ENCODE measurements at places on chromosomes 11 and 22.
A peak's percentile ranks its signal among the peaks of the same experiment; 100 is the strongest.

DNA sequence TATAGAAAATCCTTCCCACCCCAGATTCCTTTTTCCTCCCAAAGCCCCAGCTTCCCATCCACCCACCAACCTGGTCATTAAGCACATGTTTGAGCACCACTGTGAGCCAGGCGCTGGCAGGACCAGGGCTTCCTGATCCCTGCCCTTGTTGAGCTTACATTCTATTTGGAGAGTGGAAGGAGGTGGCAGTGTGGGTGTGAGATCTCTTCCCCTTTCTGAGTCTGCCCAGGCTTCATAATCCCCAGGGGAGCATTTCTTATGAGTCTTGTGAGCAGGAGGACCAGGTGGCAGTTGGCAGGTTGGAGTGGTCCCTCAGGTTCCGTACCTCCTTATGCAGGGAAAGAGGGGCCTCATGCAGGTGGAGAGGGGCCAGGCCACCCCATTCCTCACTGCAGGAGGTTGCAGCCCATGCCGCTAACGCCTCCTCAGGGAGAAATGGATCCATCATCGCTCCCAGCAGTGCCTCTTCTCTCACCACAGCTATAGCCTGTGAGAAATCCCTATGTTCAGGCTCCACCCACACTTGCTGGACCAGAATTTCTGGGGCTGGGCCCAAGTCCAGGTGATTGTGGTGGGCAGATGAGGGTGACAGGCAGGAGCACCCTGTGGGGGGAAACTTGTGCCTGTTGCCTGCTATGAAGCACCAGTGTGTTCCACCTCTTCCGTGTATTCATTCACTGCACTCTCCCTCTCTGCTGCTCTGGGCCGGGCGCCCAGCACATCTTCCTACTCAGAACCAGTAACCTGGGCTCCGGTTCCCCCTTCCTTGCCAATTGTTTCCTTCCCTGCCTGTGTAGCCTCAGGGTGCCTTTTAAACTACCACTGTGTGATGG is 23.5 kb downstream of the UBE2L3 start:
- DNase-seq: no peak

DNA sequence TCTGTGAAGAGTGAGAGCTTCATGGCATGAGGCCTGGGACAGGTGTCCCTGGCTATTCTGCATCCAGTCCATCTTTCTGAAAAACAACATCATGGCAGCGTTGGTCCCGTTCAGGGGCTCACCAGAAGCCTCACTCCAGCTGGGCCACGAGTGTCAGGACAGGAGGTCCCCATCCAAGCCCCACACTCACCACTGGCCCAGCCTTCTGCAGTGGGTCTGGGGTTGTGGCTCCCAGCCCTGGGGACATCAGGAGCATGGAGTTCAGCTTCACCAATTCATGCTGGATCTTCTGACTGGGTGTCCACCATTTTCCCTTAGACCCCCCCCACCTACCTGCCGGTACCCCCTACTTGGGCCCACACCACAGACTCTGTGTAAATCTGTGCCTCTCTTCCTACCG is 400.3 kb downstream of the BRD1 start:
- DNase-seq: no peak

GRCh38 chr11:84719935-84720577 is 907.1 kb downstream of the DLG2 start:
- DNase-seq: no peak

GRCh38 chr22:27518531-27519340 is 282.8 kb downstream of the MN1 start:
- no peak for DNase-seq

DNA sequence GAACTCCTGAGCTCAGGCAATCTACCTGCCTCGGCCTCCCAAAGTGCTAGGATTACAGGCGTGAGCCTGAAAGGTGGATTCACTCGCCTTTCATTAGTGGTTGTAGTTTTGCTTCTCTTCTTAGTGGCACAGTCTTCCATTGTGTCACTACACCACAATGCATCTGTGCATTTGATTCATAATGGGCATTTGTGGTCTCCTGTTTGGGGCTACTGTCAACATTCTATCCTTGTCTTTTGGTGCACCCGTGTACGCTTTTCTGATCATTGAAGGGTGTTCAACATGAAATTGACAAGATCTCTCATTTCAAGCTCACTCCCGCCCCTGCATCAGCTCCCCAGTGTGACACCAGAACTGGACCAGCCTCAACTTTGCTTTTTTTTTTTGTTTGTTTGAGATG is 2.0 kb upstream of the SYT12 start:
- DNase-seq: no peak

- no peak for DNase-seq
Measured at GRCh38 chr11:45851228-45851627, 4.0 kb downstream of the CRY2 start.

DNA sequence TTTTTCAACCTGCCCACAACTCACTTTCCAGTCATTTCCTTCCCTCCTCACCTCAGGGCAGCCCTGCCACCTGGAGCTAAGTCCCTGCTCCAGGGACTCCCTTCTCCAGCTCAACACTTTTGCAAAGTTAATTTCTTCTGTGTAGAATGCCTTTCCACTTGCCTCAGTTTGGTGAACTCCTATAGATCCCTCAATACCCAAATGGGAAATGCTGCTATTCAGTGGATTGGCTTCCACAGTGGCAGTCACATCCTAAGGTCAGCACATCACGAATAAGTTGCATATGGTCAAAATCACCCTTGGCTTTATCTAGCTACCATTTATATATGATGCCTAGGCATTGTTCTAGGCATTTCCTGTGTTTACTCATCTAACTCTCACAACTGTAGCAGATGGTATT is 23.6 kb downstream of the GDPD5 start:
- no peak for DNase-seq

- no peak for DNase-seq
Measured at GRCh38 chr11:78300108-78300839, 111.6 kb downstream of the USP35 start.

GRCh38 chr22:22397292-22397870 is 111.2 kb downstream of the ZNF280B start:
- DNase-seq: no peak

- no peak for DNase-seq
Measured at GRCh38 chr11:86449993-86450629, 75.4 kb downstream of the CCDC81 start.

GRCh38 chr11:100220801-100221200 is 466.3 kb upstream of the ARHGAP42 start:
- no peak for DNase-seq

DNA sequence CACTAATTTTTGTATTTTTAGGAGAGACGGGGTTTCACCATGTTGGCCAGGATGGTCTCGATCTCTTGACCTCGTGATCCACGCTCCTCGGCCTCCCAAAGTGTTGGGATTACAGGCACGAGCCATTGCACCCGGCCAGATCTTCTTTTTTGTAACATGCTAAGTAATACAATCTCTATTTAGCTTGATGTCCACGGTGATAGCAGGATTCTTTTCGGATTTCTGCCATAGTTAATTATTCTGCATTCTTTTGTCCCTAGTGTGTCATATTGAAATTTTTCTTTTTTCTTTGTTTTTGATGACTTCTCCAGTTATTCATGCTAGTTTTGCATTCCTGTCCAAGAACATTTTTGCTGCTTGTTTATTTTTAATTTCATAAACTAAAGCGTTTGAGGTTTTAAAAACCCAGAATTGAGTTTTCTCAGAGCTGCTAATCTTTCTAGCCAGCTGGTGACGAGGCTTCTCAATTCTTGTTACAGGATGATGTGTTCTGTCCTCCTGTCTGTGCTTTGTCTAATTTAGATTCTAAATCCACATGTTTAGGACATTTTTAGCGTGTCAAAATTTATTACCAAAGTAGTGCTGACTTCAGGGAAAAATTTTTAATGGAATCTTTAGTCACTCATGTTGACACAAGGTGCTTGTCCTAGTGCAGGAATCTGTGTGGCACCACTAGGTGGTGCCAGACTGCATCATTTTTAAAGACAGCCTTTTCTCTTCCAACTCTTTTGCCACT is 21.8 kb downstream of the NF2 start:
- peak; percentile 33 for DNase-seq

GRCh38 chr11:21321530-21321929 is 652.1 kb downstream of the NELL1 start:
- DNase-seq: no peak

- DNase-seq: no peak
Measured at GRCh38 chr11:69986440-69986787, 91.7 kb upstream of the ANO1 start.

GRCh38 chr11:116563028-116563711 is 209.6 kb downstream of the BUD13 start:
- DNase-seq: no peak

DNA sequence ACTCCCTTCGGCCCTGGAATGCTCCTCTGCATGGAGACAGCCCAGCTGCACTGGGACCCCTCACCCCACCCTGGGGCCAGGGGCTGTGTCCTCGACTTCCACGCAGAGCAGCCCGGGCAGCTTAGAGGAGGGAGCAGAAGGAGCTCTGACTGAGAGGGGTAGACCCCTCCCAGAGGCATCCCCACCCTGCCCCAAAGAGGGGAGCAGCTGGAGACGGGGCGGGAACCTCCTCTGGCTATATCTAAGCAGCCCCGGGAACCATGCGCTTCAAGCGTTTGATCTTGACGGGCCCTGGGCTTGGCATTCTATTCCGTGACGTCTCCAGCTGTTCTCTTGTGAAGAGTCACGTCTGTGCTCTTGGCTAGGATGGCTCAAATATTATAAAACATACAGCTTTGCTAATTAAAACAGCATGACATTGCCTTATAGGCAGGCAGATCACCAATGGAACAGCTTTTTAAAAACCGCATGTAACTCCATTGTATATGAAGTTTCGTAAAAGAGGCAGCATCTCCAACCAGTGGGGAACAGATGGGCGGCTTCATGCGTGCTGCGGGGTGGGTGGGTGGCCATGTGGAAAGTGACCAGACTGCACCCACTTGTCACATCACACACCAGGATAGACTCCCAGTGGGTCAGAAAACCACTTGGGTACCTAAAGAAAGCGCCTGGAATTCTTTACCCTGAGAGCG is 7.7 kb downstream of the KCNQ1 start:
- no peak for DNase-seq

- no peak for DNase-seq
Measured at GRCh38 chr22:17130199-17130598, 9.0 kb upstream of the TMEM121B start.

GRCh38 chr11:10911907-10912306 is 54.1 kb upstream of the ZBED5 start:
- no peak for DNase-seq

- DNase-seq: no peak
Measured at GRCh38 chr22:50628543-50629134, 687 bp upstream of the ARSA start.

GRCh38 chr11:132632641-132633124 is 899.6 kb downstream of the OPCML start:
- peak; percentile 93 for DNase-seq

DNA sequence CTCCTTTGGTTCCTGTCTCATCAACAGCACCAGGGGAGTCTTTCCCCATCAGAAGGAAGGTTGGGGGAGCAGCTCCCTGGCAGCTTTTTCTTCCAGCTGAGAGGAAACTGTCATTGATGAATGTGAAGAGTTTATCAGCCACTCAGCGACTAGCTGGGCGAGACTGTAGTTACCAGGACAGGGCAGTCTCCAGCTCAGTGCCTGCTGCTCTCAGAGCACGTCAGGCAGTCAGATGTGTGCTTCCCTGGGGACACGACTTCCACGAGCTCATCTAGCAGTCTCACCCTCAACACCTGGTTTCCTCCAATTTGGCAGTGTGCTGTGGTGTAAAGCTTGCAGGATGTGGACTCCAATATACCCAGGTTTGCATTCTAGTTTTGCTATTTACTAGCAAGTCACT is 12.5 kb upstream of the C1QTNF4 start:
- DNase-seq: no peak

DNA sequence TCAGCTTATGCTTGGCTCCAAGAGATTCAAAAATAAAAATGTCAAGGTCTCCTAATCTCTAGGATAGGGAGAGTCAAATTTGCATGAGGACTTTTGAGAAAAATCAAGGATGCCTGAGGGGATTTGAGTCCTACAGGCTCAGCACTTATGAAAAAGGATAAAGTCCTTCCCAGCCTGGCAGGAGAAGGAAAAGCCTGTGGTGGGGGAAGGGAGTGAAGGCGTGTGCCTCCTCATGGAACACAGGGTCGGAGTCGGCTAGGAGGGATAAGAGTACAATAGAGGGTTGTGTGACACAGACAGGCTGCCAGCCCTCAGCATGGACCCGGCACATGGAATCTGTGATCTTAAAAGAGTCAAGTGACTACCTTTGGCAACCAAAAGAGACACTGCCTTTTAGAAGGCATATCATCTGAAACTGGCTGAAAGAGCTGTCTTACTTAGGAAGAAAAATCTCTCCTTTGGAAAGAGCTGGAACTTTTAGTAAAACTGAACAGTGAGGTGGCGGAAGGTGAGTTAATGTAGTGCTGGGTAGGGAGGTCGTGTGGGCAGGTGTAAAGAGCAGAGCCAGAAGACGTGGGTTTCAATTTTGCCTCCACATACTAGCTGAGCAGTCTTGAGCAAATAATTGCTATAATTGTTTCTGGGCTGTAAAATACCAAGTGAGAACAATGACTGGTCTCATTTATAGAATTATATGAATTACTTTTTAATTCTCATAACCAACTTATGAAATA is 58.8 kb upstream of the RDX start:
- no peak for DNase-seq

DNA sequence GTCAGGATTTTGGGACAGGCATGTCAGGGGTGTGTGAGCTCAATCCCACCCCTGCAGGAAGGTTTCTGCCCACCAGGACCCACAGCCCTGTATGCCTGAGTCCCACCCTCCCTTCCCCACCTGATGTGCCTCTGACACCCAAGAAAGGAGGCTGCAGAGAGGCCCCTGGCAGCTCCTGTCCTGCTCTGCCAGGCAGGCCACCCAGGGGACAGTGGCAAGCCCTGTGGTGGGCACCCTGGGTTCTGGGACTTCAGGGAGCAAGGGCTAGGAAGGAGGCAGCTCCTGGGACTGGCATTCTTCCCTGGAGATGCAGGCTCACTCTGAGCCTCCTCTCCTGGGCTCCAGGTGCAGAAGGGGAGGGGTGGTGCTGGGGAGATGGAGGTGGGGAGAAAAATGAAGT is 234.5 kb upstream of the B3GAT1 start:
- no peak for DNase-seq

DNA sequence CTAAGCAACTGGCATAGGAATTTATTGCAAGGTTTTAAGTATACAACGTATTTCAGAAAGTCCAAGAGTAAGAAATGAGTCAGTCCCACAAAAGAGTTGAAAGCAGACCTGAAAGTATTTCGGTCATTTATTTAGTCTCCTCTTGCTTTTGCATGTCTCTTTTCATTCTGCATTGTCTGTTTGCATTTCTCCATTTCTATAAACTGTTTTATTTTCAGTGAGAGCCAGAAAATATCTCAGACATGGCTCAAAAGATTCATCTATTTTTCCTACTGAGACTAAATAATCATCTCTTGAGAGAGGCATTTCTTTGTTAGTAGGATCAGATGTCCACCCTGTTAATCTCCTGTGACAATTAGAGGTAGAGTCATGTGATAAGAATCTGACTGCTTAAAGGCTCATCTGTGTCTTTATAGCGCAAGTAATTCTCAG is 219.1 kb upstream of the CCDC179 start:
- DNase-seq: no peak

DNA sequence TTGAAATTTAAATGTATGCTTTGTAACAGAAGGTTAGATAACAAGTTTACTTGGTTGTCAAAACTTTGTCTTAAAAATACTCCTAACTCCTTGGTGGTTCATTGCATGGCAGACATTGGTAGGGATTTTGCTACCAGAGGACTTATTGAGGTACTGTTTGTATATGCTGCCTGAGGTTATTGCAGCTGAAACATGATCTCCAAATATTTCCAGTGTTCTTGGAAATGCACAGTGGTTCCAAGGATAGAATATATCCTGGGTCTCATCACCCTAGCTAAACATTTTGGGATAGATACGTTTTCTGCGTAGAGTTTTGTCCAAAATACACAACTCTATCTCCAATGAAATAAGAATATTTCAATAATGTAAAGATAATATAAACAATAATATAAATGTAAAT is 109.2 kb downstream of the RAB38 start:
- no peak for DNase-seq
